Activated T-helper 2 cell treated with anti-CD3 and anti-CD28 coated beads, Interferon-gamma antibody, Interleukin-2, Interleukin-4, amounts not matched to agents 10 μg/mL and 5 μg/mL and 100 μg/mL, durations not matched to agents 14 hours and 24 hours and 36 hours (primary cell): ENCODE measurements at places on chromosomes 2 and 18.

DNA sequence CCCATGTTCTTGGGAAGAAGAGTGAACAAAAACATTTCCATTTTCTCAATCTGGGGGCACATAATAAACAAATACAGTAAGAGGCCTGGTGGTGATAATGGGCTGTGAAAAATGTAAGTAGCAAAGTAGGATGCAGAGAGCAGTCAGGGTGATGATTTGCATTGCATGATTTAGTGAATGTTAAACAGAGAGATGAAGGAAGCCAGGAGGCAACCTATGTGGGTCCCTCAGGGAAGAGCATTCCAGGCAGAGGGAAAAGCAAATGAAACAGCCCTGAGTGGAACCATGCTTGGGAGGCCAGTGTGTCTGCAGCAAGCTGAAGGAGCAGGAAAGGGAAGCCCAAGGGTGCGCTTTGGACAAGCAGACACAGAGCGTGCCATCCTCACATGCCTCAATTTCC lies 5.4 kb downstream of the VIT start:
- no peak overlapping the region for H3K27ac ChIP-seq
- H3K4me1 ChIP-seq: no peaks in the 10 kb centered on the region
- H3K27me3 ChIP-seq: peaks cover 5% of the 10 kb centered on the region
- H3K4me3 ChIP-seq: no peak overlapping the region
- DNase-seq: no peak
- H3K36me3 ChIP-seq: no peaks in the 10 kb centered on the region

- no peaks in the 10 kb centered on the region for H3K4me1 ChIP-seq
- H3K27ac ChIP-seq: no peak overlapping the region
- peaks cover 19% of the 10 kb centered on the region for H3K27me3 ChIP-seq
- no peak for DNase-seq
- H3K36me3 ChIP-seq: no peaks in the 10 kb centered on the region
Observed at GRCh38 chr2:109364217-109364616, 235.2 kb downstream of the SH3RF3 start.

DNA sequence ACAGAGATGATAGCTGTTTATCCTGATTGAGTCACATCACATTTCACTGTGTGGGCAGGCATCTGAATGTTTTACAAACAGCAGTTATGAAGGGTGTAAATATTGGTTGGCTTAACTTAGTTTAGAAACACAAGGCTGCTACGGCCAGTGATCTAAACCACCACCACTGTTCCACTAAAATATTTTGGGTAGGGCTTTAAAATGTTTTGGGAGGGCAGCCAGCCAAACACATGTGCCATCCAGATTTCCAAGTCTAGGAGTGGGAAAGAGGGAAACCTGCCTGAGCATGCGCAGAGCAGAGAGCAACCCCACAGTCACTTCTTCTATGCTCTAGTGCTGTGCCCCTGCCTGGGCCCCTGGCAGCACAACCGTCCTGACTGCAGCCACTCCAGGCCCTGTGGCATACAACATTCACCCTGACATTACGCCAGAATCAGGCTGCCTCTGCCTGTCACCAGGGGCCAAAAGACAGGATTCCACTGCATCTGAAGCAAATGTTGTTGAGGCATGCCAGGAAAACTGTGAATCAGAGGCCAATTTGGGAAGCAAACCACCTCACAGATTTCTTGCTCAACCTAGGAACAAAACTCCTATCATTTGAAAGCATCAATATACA lies 74.8 kb upstream of the COL5A2 start:
- no peaks in the 10 kb centered on the region for H3K27me3 ChIP-seq
- H3K36me3 ChIP-seq: no peaks in the 10 kb centered on the region
- no peak overlapping the region for H3K27ac ChIP-seq
- DNase-seq: no peak

DNA sequence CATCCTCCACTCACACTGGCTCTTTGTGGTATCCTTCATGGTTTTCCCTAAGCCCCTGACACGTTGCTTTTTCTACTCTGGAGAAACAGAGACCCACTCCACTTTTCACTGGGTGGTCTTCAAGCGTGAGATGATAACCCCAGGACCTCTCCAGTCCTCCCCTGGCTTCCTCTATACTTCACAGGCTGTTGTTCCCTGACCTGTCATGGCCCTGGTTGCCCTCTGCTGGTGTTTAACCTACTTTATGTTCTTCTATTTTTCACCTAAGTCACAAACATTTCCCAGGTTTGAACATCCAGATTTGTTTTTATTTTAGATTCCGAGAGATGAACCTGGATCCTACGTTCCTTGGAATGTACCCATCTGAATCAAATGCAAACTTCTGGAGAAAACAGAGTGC lies 84.5 kb downstream of the AOX1 start:
- DNase-seq: no peak
- peaks cover 9% of the 10 kb centered on the region for H3K4me1 ChIP-seq
- H3K27me3 ChIP-seq: peaks cover 2% of the 10 kb centered on the region

GRCh38 chr2:64403426-64403825 lies 50.5 kb upstream of the LGALSL start:
- no peak overlapping the region for H3K27ac ChIP-seq
- no peak overlapping the region for H3K4me3 ChIP-seq
- DNase-seq: no peak
- peaks cover 5% of the 10 kb centered on the region for H3K27me3 ChIP-seq
- no peaks in the 10 kb centered on the region for H3K36me3 ChIP-seq

- H3K27me3 ChIP-seq: no peaks in the 10 kb centered on the region
- no peak for DNase-seq
- no peaks in the 10 kb centered on the region for H3K4me1 ChIP-seq
- no peaks in the 10 kb centered on the region for H3K36me3 ChIP-seq
Observed at GRCh38 chr2:236847023-236847422, 238.7 kb upstream of the COPS8 start.

DNA sequence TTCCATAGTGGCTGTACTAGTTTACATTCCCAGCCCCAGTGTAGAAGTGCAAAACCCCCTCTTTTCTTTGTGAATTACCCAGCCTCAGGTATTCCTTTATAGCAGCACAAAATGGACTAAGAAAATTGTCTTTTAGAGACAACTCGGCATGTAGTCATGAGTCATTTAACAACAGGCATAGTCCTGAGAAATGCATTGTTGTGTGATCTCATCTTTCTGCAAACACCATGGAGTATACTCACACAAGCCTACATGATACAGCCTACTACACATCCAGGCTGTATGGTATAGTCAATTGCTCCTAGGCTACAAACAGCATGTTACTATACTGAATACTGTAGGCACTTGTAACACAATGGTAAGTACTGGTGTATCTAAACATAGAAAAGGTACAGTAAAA lies 44.4 kb upstream of the MBP start:
- H3K27ac ChIP-seq: no peak overlapping the region
- H3K36me3 ChIP-seq: no peaks in the 10 kb centered on the region
- no peaks in the 10 kb centered on the region for H3K4me1 ChIP-seq
- no peaks in the 10 kb centered on the region for H3K27me3 ChIP-seq

GRCh38 chr18:50154420-50154819 lies 40.5 kb downstream of the MYO5B start:
- no peak overlapping the region for H3K4me3 ChIP-seq
- peaks cover 2% of the 10 kb centered on the region for H3K27me3 ChIP-seq
- no peaks in the 10 kb centered on the region for H3K36me3 ChIP-seq
- no peaks in the 10 kb centered on the region for H3K4me1 ChIP-seq
- no peak overlapping the region for H3K27ac ChIP-seq

DNA sequence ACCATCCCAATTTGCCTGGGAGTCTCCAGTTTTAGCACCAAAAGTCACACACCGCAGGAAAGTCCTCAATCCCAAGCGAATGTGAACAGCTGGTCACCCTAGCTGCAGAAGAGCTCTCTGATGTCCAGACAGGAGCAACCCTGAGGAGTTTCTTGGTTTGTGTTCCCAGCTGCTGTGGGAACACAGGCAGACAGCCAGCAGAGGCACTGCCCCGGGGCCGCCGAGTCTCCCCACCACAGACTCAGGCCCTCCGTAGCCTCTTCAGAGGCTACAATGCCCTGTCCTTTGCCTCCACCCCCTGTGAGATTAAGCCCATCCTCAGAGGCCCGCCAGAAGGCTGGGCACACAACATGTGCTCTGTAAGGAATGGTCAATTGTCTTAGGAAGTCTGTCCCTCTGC lies 111.5 kb downstream of the TTC32 start:
- no peak for DNase-seq
- no peak overlapping the region for H3K4me3 ChIP-seq
- H3K36me3 ChIP-seq: no peaks in the 10 kb centered on the region
- H3K27me3 ChIP-seq: no peaks in the 10 kb centered on the region

- H3K4me3 ChIP-seq: no peak overlapping the region
- DNase-seq: no peak
- no peaks in the 10 kb centered on the region for H3K36me3 ChIP-seq
- no peak overlapping the region for H3K27ac ChIP-seq
Observed at GRCh38 chr18:12086249-12086648, 7.4 kb upstream of the ANKRD62 start.

- H3K4me3 ChIP-seq: no peak overlapping the region
- H3K27ac ChIP-seq: no peak overlapping the region
- H3K27me3 ChIP-seq: peaks cover 19% of the 10 kb centered on the region
- no peaks in the 10 kb centered on the region for H3K4me1 ChIP-seq
- no peak for DNase-seq
Observed at GRCh38 chr2:64391424-64391823, 62.5 kb upstream of the LGALSL start.

DNA sequence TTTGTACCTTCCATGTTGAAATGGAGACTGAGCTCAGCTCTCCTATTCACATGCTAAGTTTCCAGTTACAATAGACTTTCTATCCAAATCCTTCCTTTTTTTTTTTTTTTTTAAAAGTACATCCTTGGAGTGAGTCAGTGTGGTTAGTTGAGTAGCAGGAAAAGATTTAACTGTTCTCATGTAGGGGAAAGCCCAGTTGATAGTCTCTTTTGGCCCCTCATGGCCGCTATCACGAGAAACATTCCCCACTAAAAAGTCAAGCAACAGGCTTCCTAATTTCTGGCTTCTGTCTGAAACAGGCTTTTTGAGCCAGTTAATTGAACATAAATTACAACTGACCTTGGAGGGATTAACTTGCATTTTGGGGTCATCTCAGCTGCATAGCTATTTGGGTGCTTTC lies 161.3 kb downstream of the MEIS1 start:
- no peak for DNase-seq
- H3K27ac ChIP-seq: no peak overlapping the region
- no peaks in the 10 kb centered on the region for H3K36me3 ChIP-seq
- H3K4me3 ChIP-seq: no peak overlapping the region
- no peaks in the 10 kb centered on the region for H3K27me3 ChIP-seq

- H3K4me1 ChIP-seq: no peaks in the 10 kb centered on the region
- H3K36me3 ChIP-seq: no peaks in the 10 kb centered on the region
- no peaks in the 10 kb centered on the region for H3K27me3 ChIP-seq
- no peak for DNase-seq
Observed at GRCh38 chr18:75341267-75341666, 86.2 kb downstream of the SMIM21 start.

- H3K27ac ChIP-seq: no peak overlapping the region
- H3K4me3 ChIP-seq: no peak overlapping the region
- no peaks in the 10 kb centered on the region for H3K27me3 ChIP-seq
- H3K4me1 ChIP-seq: no peaks in the 10 kb centered on the region
Observed at GRCh38 chr2:117519238-117519637, 295.3 kb upstream of the DDX18 start.

GRCh38 chr2:236550290-236550689 lies 19.3 kb upstream of the ACKR3 start:
- H3K27ac ChIP-seq: no peak overlapping the region
- no peak overlapping the region for H3K4me3 ChIP-seq
- H3K27me3 ChIP-seq: no peaks in the 10 kb centered on the region
- H3K4me1 ChIP-seq: peaks cover 77% of the 10 kb centered on the region

DNA sequence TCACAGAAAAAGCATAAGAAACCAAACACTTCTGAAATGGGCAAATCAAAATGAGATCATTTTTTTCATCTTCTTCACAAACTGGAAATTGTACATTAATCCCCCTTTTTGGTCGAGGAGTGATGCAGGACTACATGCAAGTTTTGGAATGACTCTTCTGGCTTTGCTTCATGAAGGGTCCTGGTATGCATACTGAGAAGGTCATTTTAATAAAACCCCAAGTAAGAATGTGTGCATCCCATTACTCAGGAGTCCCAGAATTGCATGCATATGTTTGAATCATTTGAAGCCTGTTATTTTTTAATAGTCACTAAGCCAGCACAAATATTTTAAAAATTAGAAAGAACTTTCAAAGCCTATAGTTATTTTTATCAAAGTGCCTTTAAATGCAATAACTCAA lies 16.7 kb upstream of the EHBP1 start:
- no peak overlapping the region for H3K27ac ChIP-seq
- no peaks in the 10 kb centered on the region for H3K4me1 ChIP-seq
- peaks cover 36% of the 10 kb centered on the region for H3K27me3 ChIP-seq
- H3K4me3 ChIP-seq: no peak overlapping the region
- no peaks in the 10 kb centered on the region for H3K36me3 ChIP-seq

DNA sequence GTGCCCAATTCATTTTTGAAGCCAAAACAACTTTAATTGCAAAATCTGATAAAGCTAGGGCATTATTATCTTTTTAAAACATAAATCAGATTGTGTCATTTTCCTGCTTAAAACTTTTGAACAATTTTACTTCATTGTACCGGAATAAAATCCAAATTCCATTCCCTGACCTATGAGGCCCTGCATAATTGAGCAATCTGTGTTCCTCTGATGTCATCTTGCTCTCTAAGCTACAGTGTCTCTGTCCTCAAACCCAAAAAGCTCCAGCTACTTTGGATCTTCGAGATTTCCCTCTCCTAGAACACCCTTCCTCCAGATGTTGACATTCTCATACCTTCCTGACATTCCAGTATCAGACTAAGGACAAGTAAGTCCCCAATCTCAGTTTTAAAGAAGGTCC lies 395.9 kb downstream of the LRATD1 start:
- H3K27ac ChIP-seq: no peak overlapping the region
- H3K36me3 ChIP-seq: no peaks in the 10 kb centered on the region
- H3K27me3 ChIP-seq: peaks cover 14% of the 10 kb centered on the region
- no peaks in the 10 kb centered on the region for H3K4me1 ChIP-seq

GRCh38 chr2:68907232-68907919 lies 36.2 kb upstream of the BMP10 start:
- H3K27me3 ChIP-seq: peaks cover 10% of the 10 kb centered on the region
- H3K27ac ChIP-seq: peak overlapping the region; percentile 79
- H3K4me1 ChIP-seq: peaks cover 32% of the 10 kb centered on the region

DNA sequence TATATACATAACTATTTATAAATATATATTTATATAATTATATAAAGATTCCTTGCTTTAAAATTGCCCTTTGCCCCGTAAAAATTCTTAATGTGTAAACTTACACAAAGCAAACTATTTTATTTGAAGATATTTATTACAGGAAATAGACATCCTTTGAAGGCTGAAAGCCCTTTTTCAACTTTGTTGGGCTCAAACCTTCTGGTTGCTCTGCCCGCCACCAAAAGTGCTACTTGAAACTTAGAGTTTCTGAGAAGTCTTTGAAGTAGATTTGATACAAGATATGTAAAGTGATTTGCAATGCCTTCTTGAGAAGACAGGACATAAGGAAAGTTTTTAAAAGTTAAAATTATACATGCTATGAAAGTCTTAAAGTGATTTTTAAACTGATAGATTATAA lies 36.6 kb upstream of the METAP1D start:
- H3K27me3 ChIP-seq: no peaks in the 10 kb centered on the region
- peaks cover 37% of the 10 kb centered on the region for H3K36me3 ChIP-seq
- no peak overlapping the region for H3K4me3 ChIP-seq
- H3K27ac ChIP-seq: no peak overlapping the region

DNA sequence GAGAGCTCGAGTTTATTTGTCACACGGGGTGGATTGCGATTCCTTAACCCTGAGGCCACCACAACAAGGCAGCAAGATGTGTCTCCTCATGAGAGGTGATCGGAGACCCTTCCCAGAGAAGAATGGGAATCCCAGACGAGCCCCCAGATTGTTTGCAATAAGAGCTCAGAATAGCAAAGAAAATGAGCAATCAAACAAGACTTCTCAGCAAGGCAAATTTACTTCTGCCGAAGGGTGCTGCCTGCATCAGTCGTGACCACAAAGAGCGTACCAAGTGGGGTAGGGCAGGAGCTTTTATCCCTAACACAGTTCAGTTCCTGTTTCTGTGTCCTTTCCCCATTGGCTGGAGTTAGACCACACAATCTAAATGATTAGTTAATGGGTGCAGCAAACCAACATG lies 237.5 kb upstream of the SYT4 start:
- no peaks in the 10 kb centered on the region for H3K27me3 ChIP-seq
- no peaks in the 10 kb centered on the region for H3K4me1 ChIP-seq
- DNase-seq: no peak
